ENCODE measurements at places on chromosomes 13 and 19.

DNA sequence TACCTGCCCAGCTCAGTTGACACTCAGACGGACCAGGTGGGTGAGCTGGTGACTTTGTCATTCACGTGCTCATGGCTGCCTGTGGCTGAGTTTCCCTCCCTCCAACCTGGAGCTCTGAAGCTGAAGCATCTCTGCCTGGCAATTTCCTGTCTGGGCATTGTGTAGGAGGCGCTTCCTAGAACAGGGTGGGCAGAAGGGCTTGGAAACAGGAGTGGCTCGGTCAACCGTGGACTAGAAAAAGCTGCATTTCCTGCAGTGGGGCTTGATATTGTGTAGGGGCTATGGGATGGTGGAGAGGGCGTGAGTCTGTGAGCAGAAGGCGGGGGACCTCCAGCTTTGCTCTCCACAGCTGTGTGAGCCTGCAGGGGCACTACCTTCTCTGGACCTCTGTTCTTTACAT is 278.3 kb downstream of the TEX29 start:
- no peak for DNase-seq

GRCh38 chr19:3664879-3665642 is 35.2 kb downstream of the PIP5K1C start:
- DNase-seq = no peak

DNA sequence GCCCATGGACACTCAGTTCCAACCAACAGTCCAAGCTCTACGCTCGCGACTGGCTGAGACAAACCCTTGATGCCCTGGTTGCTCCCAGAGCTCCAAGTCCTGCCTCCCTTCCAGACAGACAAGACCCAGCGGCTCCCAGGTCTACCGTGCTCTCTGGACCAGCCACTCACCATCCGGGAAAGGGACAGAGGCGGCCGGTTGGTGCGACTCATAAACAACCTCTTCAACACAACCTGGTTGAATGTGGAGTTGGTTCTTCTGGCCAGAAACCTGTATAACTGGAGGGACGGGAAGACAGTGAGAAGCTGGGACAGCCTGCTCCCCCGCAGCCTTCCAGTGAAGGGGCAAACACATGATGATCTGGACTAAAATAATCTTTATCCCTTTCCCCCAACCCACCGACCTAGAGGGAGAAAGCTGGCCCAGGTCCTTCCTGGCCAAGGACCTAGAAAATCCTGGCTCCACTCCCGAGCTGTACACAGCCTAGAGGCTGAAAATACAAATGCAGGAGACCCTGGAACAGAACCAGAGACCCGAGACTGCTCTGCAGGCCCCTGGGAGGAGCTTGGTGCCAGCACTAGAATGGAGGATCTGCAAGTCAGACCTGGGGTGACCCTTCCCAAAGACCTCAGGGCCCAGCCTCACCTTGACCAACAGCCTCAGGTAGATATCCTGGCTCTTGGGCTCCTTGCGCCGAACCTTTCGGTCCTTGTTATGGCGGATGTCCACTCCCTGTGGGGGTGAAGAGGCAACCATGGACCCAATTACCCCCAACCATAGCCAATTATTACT is 1.6 kb downstream of the RPL18 start:
- DNase-seq = no peak

DNA sequence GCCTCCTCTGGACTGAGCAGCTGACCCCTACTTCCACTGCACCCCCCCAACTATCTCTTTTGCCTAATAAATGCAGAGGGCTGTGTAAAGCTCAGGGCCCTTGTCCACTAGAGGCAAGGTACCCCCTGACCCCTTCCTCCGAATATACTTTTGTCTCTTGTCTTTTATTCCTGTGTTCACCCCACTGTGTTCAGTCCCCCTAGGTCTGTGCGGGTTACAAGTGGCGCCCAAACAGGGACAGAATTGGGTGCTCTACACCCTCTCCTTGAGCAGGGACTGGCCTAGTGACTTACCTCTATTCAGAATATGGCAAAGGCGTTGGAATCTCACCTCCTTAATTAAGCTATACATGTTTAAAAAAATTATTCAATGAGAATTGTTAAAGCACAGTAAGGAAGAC is 15.0 kb downstream of the ZNF350 start:
- DNase-seq = no peak

DNA sequence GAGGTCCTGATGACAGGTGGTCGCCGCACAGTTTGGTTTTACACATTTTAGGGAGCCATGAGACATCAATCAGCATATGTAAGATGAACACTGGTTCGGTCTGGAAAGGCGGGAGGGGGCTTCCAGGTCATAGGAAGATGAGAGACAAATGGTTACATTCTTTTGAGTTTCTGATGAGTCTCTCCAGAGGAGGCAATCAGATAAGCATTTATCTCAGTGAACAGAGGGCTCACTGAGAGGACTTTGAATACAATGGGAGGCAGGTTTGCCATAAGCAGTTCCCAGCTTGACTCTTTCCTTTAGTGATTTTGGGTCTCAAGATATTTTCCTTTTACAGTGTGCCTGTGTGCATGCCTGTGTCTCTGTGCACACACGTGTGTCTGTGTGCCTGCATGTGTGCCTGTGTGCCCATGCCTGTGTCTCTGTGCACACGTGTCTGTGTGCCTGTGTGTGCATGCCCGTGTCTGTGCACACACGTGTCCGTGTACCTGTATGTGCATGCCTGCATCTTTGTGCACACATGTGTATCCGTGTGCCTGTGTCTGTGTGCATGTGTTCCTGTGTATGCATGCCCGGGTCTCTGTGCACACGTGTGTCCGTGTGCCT is 35.5 kb upstream of the TMEM255B start:
- no peak for DNase-seq

DNA sequence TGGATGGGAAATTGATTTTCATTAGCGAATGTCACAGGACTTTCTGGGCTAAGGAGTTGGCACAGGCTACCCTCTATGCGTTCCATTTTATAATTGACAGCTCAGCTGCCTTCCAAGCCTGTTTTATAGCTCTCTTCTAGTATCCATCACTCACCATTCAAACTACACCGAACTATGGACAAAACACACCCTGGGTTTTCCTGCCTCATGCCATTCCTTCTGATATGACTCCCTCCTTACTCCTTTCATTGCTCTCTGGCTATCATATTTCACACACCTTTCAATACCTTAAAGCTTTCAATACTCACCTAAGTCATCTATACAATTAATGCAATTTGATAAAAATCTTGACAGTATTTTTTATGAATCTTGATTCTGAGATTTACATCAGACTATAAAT is 181.3 kb downstream of the RAP2A start:
- DNase-seq = no peak

DNA sequence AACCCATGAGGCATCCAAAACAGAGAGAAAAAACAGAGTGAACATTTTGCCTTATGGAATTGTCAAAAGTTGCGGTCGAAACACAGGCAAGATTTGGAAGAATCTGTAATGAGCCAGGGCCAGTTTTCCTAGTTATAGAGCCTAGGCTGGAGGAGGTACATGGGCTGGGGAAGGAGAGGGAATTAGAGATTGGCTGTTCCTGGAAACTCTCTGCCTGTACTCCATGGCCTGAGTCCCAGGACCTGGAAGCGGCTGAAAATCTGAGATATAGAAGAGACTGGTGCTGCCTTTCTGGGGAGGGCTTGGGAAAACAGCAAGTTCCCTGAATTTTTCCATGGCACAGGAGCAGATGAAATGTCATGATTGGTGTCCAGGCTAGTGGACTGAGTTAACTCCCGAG is 122.8 kb upstream of the KLF12 start:
- no peak for DNase-seq

DNA sequence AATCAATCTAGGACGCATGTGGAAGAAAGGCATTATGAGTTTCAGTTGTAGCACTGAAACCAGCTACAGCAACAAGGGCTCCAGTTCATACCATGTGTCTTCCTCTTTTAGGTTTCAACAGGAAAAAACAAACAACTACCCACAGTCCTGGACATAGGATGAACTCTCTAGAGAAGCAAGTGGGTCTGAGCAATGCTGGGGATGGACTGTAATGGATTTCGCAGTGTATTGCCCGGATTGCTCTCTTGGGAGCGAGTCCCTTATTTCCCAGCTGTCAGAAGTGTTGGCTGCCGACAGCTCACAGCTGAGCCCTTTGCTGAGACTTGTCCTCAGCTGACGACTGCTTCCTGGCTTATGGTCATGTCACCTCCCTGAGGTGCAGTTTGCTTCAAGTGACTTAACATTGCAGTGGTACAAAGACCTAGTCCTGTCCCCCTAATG is 12.1 kb upstream of the MYCBP2 start:
- peak; percentile 77 for DNase-seq

DNA sequence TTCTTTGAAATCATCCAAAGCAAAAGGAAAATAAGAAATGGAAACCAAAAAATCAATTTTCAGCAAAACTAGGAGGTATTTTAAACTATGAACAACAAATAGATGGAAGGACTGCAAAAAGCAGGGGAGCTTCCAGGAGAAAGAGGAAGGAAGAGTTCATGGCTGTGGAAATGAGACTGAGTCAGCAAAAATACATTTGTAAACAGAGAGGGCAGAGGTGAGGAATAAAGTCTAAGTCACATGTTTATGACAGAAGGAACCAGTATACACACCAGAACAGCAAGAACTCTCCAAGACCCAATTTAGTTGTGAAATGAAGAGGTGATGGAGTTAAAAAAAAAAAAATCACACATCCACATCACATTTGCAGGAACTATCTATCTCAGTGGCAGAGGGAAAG is 69.6 kb downstream of the RNASEH2B start:
- peak; percentile 35 for DNase-seq

GRCh38 chr19:35276706-35277281 is 5.5 kb upstream of the HAMP start:
- DNase-seq = no peak

GRCh38 chr13:103437651-103438050 is 371.4 kb upstream of the SLC10A2 start:
- no peak for DNase-seq

GRCh38 chr13:112987682-112988024 is 18.6 kb downstream of the MCF2L start:
- no peak for DNase-seq

GRCh38 chr13:113927661-113928581 is 46.0 kb downstream of the C13orf46 start:
- DNase-seq = no peak

GRCh38 chr13:77000475-77000874 is 8.6 kb downstream of the CLN5 start:
- DNase-seq = no peak

DNA sequence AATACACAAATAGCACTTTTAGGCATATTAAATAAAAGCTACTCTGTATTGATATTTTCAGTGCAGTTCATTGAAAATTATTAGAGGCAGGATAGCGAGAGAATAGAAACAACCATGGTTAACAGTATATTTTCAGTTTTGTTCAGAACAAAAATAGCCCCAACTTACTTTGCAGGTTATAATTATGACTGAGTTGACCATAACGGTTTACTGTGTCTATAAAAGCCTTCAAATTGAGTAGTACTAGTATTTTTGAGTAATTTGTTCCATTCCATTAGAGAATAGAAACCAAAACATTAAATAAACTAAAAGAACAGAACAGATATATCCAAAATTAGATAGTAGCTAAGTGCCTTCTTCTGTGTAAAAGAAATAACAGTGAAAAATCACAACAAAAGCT is 1108.4 kb upstream of the PCDH20 start:
- DNase-seq = no peak

DNA sequence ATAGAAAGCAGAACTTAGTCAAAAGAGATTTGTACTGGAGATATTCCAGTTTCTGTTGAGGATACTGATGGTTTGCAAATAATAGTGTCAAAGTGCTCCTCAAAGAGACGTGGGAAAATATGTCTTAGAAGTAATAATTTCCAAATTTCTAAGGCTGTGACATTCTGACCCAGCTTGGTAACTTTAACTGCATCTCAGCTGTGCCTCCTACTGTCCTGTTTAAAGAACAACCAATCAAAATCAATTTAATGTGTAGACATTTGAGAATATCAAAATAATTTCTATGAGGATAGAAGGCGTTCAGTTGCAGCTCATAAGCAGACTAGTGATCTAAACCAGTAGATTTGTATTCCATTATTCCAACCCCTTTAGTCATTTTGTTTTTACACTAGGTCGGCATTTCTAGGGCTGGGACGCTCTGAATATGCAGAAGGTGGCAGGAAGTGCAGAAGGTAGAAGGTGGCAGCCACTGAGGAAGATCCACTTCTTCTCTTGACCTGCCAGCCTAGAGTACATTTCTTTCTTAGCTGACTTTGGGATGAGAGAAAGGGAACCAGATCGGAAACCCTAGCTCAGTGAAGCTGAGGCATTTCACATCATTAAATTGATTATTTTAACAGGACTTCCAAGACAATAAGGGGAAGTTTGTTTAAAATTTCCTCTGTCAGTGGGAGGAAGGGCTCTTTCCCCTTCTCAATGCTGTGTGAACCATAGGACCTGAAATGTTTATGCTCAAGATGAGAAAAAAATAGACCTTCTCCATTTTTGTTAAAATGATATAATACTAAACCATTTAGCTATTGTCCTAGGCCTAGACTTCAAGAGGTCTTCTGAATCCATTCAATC is 67.5 kb downstream of the COL4A1 start:
- DNase-seq = no peak

- DNase-seq = no peak
These were observed 1.7 kb downstream of the NOTCH3 start for GRCh38 chr19:15198951-15199660.

DNA sequence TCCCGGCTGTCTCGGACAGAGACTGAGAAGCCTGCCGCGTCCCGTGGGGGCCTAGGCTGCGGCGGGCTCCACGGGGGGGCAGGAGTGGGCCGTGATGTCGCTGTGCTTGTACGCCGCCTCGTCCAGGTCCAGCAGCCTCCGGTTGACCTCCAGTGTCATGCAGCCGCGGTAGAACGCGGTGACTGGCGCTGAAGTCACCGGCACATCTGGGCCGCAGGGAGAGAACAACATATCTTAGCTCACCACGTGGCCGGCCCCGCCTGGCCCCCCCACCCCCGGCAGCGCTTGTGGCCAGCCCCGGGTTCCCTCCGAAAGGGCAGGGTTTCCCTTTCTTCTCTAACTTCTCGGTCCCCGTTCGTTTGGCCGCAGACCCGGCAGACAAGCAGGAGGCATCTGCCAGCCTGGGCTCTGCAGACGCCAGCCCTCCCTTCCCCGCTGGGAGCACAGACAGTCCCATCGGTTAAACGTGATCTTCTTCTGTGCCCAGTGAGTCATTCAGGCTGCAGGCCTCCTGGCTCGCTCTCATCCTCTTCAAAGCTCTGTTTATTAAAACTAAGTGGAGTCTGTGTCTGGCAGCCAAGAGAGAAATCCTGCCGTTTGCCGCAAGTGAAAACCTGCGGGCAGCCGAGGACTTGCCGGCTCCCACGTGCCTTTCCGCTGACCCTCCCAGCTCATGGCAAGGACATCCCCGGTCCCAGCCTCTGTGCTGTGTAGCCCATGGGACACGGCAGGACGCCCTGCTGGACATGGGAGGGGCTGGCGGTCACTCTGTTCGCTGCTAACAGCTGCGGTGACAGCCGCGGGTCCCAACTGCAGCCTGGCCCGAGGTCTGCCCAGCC is 42.8 kb downstream of the GAS6 start:
- DNase-seq = no peak

GRCh38 chr19:30338878-30339623 is 33.1 kb upstream of the ZNF536 start:
- DNase-seq = no peak

GRCh38 chr19:28497137-28497536 is 715.8 kb downstream of the UQCRFS1 start:
- no peak for DNase-seq

All from inflammatory macrophage (primary cell).